ENCODE measurements at places on chromosomes 1 and 21. TPM values are rescaled to one million over a fixed set of nuclear protein-coding genes. Genes with fewer than 3 reads are reported as not detected.

Gene OR2L8
- not detected for total RNA-seq

Gene JAM2
- not detected for total RNA-seq

Gene TSSK3
- not detected for total RNA-seq

Gene DUSP10
- total RNA-seq = 2.6 TPM

All from A549 treated with DMSO at 1 μM for 4 hours (cell line).